AG04450 (cell line): ENCODE measurements at places on chromosomes 12 and 14.

- DNase-seq, result no peak
Measured at GRCh38 chr12:128789356-128789929, 34.3 kb downstream of the SLC15A4 start.

DNA sequence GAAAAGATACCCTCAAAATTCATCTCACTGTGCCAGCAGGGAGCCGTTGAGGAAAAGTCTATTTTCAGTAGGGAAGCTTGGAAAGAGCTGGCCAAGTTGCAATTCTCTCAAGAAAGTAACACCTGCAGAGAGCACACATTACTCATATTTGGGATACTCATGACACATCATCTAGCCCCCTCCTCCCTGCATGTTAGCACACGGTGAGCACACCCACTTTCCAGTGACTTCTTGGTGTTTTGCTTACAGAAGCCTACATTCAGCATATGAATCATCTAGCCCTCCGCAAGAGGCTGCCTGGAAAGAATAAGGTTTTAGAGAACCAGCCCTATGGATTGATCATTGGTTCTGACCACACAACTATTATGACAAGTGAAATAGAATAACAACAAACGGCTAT, 124.5 kb downstream of the PTPRO start:
- DNase-seq, result no peak

GRCh38 chr12:74111688-74112360, 425.8 kb upstream of the ATXN7L3B start:
- no peak for DNase-seq

- DNase-seq, result no peak
Measured at GRCh38 chr12:67331828-67332227, 62.7 kb downstream of the CAND1 start.

DNA sequence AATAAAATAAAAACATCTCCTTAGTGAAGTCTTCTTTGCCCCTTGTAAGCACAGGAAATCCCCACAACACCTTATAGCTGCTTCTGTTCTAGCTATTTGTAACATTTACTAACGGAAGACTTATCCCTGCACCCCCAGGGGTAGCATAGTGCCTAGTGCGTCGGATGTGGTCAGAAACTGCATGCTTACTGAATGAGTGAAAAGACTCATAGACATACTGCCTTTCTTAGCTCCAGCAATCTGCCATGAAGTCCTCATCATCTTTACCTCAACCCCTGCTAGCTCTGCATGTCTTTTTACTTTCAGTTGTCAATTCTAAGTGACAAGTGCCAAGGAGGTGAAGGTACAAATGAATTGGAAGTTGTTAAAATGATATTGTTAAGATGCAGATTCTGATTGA, 12.9 kb downstream of the RIOX1 start:
- DNase-seq, result peak; percentile 10
